ENCODE measurements at places on chromosomes 2 and 18.

DNA sequence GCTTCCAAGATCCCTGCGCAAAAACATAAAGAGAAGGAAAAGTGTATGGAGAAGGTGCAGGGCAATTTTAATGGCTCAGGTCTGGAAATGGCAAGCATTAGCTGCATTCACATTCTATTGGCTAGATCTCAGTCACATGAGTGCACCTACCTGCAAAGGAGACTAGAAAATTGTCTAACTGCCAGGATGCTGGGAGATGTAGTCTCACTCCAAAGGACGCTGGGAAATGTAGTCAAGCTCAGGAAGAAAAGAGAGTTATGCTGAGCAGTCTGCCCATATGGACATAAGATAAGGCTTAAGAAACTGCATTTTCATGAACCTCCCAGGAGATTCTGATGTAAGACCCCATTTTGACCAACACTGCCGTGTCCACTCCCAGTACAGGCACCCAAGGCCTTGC is 9.5 kb upstream of the KLHL29 start:
- no peak for DNase-seq

- DNase-seq, result no peak
These were observed 48.1 kb upstream of the VPS54 start for GRCh38 chr2:64067326-64067725.

GRCh38 chr2:100818606-100819369 is 1.2 kb upstream of the NPAS2 start:
- no peak for DNase-seq

DNA sequence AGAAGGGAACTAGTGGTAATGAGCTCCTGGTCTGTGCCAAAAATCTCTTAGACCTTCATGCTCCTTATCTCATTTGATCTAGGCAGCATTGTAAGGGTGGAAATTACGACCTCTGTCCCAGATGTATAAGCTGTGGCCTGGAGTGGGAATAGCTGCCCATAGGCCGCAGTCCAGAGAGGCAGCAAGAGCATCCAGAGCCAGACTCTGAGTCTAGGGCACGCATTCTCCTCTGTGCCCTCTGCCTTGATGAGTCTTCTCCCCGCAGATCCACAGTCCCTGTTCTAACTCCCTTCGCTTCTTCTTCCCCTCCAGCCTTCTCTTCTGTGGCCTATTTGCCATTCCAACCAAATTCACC is 304.6 kb downstream of the MYCN start:
- no peak for DNase-seq

DNA sequence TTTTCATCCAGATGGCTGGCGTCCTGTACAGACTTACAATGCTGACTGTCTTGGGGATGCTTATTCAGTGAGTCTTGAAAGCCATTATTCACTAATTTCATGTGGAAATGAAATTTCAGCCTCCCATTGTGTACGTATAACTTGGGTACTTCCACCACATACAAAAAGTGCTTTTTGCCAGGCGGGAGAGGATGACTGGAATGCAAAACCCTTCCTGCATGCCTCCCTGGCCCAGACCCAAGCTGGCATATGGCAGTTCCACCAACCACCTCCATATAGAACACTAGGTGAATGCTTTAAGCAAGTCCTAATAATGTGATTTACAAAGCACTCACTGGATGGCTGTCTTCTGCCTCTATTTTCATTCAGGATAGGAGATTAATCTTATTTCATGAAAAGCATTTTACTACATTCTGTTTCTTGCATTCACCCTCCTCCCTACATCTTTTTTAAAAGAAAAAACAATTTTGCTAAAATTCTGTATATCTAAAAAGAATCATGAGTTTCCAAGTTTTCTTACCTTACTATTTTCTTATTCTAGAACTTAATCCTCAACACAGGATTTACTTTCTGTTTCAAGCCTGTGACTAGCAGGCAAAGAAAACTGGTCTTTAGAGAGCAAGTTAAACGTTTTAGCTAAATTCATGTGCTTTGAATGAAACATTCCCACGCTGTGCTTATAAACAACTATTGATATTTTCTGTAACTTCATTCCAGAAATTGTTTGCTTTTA is 327.6 kb downstream of the NCKAP5 start:
- no peak for DNase-seq

- DNase-seq, result no peak
These were observed 476.3 kb upstream of the VWC2L start for GRCh38 chr2:213934560-213934959.

- DNase-seq, result peak; percentile 45
These were observed 96.2 kb upstream of the ZNF532 start for GRCh38 chr18:58768293-58768974.

DNA sequence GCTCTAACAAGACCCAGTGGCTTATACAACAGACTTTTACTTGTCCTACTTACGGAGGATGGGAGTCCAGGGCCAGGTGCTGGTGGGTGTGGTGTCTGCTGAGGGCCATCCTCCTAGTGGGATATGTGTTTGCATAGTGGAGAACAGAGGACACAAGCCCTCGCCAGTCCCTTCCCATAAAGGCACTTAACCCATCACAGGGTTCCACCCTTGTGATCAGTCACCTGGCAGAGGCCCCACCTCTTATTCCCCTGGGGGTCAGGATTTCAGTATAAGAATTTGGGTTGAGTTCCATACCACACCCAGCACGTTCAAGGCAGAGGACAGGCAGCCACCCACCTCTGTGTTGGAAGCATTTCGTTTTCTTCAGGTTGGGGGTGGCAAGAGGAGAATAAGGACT is 259.0 kb downstream of the AGAP1 start:
- DNase-seq, result no peak

DNA sequence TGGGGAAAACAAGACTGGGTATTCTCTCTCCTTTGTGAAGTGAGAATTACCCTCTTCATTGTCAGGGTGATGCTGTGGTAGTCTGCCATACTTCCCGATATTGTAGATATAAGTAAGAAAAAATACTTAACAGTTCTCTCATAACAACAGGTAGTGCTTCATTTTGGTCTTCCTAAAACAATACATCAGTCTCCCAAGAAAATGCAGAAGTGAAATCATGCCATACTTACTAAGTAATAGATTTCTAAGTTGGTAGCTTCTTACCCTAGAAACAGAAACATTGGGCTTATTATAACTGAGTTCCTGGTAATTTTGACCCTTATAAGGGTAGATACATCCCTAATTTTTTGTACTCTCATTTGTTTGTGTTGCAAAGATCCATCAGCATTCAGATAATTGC is 460.7 kb upstream of the DCC start:
- no peak for DNase-seq

GRCh38 chr2:151052850-151053660 is 208.6 kb downstream of the RBM43 start:
- no peak for DNase-seq

DNA sequence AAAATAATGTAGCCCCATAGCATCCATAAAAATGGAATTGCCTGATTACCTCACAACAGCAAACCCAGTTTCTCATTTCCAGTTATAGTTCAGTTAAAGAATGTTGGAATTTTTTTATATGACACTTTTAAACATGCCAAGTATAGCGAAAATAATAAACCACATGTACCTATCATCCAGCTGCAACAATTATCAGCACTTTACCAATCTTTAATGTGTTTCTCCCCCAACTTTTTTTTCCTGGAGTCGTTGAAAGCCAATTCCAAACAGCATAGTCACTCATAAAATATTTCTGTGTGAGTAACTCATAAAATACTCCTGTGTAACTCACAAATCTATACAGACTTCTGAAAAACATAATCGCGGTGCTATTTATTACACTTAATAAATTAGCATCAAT is 38.1 kb downstream of the SMAD4 start:
- DNase-seq, result no peak

GRCh38 chr2:8754106-8754776 is 72.4 kb downstream of the ID2 start:
- DNase-seq, result no peak

GRCh38 chr2:42895134-42895790 is 102.9 kb upstream of the HAAO start:
- no peak for DNase-seq

- no peak for DNase-seq
These were observed 150.9 kb downstream of the MTCL1 start for GRCh38 chr18:8856212-8856611.

DNA sequence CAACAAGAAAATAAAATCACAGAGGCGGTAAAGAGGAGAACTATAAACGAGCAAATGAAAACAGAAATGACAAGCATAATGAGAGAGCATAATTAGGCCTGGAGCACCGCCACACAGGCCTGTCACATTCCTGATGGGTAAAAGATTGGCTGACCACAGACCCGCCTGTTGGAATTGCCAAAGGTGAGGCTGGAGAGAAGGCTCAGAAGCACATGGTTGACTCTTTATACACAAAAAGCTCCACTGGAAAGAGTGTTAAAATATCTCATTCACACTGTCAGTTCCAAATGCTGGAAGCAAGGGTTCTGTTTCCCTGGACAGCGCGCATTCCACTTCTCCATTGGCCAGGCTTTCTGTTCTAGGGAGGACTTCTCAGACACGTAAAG is 5.9 kb upstream of the LGALSL start:
- no peak for DNase-seq

DNA sequence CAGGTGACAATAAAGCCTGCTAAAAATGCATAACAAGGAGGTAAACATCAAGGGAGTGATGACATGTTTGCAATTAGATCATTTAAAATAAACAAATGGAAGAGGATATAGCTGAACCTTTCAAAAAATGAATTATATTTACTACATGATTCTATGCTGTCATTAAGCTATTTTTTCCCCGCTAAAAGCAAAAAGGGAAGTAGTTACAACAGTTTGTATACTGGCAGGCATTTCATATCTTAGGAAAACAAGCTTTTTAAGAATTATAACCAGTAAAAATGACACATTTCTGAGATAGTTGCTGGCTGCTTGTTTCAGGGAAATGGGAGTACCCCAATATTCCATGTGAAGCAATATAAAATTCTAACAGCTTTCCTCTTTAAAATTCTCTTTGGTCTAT is 89.1 kb upstream of the ITGB6 start:
- DNase-seq, result no peak

DNA sequence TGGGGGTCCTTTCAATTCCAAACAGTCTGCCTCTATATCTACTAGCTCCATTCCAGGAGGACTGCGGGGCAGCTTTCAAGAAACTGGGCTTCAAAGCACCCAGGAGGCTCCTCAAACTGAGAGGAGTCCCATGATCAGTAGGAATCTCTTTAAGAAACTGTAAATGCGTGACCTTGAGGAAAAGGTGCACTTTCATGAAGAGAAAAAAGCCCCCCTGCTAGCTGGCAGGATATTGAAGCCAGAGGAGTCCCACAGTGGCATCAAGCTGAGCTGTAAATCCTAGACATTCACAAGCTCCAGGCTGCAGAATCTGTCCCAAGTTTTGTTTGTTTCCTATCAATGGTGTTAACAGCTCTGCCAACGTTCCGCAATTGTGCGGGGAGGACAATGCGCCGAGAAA is 790.1 kb downstream of the SLC4A3 start:
- no peak for DNase-seq

DNA sequence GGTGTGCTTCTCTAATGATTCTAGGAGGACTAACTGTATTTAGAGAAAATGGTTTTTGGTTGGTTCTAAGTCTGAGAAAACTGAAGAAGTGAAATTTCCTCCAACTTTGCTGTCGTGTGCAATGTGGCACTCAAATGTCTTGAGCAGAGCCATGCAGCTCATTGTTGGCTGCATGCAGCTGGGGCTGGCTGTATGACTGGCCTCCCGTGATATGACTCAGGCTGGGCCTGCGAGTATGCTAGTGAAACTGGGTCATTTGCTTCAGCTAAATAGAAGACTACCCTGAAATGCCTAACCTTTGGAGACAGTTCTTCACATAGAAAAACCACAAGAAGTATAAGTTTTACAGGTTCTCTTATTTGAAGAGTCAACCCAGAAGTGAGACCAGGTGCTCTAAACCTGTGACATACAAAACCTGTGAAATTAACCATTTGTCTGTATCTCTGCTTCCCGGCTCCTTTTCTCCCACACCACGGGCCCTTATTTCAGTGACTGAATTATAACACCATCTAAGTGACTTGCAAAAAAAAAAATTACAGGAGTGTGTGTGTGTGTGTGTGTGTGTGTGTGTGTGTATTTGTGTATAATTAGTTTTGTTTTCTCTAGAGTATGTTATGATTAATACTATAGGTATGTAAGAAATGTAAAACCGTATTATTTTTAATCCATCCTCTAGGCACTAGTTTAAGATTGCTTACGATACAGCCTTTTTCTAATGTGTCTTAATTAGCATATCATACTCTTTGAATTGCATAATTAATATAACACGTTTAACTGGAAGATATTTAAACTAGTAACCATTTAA is 15.9 kb downstream of the POLI start:
- peak; percentile 42 for DNase-seq

DNA sequence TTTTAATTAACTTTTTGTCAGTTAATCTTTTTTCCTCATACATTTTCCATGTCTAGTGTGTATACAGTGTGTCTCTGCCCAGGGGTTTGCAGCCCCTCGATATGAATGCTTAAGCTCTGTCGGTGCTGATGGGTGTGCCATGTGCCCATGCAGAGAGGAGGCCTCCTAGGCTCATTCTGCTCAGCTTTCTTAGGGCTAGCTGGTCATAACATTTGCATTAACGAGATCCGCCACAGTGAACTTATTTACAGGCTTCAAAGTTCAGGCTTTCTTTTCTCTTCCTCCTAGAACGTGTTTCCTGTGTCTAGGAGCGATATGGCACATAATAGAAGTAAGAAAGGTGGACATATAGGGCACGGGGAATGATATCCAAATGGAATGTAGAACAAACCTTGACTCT is 783.3 kb downstream of the PLCL1 start:
- no peak for DNase-seq

GRCh38 chr2:227774895-227775842 is 29.5 kb downstream of the SCYGR8 start:
- DNase-seq, result no peak

DNA sequence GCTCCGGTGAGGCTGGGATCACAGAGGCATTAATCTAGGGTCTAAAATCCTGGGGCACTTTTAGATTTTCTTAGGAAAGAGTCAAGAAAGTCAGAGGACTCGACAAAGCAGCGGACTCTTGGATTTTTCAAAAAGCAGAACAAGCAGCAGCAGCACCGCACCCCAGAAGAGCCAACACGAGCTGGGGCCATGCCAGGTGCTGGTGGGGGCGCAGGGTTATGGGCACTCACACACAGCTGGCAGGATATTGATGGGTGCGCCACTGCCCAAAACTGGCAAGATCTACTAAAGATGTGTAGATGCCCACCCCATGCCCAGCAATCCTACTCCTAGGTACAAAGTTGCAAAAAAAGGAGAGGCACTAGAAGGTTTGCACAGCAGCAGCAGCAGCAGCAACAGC is 33.9 kb upstream of the SEMA4C start:
- DNase-seq, result no peak

- no peak for DNase-seq
These were observed 172.4 kb downstream of the ACOXL start for GRCh38 chr2:110904779-110905148.

DNA sequence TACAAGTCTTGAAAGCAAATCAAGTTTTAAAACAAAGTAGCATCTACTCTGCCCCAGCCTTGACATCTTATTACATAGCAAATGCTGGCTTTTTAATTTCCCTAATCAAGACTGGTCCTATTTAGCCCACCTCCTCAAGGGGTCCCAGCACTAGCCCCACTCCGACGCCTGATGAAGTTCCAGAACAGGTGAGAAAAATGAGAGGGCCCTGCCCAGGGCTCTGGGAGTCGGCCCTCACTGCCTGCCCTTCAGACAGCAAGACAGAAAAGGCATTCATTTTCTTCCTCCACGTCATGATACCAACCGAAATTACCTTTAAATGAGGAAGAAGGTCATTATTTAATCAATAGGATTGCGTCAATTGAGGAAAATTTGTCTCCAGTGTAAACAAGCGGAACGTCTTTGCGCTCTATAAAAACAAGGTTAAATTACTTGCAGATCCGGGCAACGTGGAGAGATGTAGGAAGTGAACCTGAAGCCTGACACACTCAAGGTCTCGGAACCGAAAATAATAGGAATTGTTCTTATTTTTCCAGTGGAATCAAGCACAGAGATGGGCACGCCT is 170.6 kb upstream of the PKDCC start:
- no peak for DNase-seq

GRCh38 chr2:43576981-43577892 is 18.6 kb downstream of the THADA start:
- no peak for DNase-seq
